ENCODE measurements at places on chromosomes 5 and 9.

- DNase-seq, result no peak
Observed at GRCh38 chr5:1751026-1751863, 48.4 kb downstream of the MRPL36 start.

DNA sequence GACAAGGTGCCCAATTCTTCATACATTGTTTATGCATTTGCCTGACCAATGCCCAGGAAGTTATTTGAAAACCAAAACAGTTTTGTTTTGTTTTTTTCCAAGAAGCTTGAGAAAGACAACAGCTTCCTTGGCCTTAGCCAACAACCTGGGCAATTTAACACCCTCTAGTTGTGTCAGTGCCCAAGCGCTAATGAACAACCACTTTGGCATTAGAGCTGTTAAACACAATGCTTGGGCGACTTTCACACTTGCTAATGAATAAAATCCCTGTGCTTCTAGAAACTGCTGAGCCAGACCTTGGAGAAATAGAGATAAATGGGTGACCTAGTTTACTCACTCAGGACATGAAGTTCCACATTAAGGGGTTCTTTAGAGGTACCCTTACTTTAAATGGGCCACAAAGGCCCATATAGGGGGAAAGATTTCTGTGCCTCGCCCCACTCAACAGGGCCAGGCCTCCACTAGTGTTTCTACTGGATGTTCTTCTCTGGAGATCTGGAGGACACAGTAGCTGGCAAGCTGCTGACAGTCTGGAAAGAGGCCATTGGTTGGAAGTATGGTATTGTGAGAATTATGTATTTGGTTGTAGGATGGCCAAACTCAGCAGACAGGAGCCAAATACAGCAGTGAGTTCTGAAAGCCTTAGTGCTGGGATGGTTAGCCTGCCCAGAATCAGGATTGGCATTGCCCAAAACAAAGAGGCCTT is 179.8 kb downstream of the DOCK8 start:
- DNase-seq, result no peak

- DNase-seq, result no peak
Observed at GRCh38 chr5:45484781-45485180, 211.4 kb downstream of the HCN1 start.

DNA sequence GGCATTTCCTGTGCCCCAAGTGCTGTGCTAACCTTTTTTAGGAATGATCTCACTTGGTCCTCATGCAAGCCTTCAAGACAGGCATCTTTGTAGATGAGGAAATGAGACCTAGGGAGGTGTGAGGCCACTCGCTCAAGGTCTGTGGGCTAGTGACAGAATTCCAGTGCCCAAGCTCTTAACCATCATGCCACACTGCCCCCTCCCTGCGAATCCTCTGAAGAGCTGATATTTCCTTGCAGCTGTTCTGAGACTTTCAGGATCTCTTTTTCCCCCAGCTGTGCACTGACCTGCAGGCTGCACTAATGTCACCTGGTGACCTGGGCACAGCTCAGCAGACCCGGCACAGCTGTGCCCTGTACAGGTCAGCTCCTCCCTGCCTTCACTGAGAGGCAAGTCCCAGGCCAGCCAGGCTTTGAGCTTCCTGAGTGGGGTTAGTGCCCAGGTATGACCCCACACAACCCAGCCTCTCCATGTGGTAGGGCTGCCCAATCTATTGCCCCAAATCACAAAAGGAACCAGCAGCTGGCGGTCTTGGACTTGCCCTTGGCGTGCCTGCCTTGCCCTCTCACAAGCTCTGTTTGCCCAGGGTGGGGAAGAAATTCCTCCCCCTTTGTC is 32.7 kb downstream of the MORN5 start:
- no peak for DNase-seq

- DNase-seq, result no peak
Observed at GRCh38 chr9:124008694-124009530, 2.7 kb upstream of the LHX2 start.

DNA sequence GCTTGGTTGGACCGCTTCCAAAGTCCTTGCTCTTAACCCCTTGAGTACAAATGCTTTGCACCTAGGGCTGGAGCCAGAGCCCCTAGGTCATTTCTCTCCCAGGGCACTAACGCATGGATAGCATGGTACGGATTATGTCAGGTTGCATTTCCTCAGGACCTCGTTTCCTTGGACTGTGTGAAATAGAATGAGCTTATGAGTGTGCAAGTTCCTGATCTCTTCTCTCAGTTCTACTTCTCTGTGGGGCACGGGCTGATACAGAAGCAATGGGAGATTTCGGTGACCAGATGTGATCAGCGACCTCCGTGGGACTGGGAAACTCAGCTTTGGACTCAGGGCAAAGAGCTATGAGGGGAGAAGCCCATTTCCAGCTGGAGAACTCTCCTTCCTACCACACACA is 14.2 kb downstream of the SPARC start:
- DNase-seq, result no peak

GRCh38 chr5:95350631-95351030 is 40.5 kb upstream of the FAM81B start:
- no peak for DNase-seq

GRCh38 chr9:3948826-3949556 is 350.9 kb downstream of the GLIS3 start:
- peak; percentile 34 for DNase-seq

GRCh38 chr9:98867429-98868168 is 60.1 kb downstream of the GALNT12 start:
- DNase-seq, result peak; percentile 89

DNA sequence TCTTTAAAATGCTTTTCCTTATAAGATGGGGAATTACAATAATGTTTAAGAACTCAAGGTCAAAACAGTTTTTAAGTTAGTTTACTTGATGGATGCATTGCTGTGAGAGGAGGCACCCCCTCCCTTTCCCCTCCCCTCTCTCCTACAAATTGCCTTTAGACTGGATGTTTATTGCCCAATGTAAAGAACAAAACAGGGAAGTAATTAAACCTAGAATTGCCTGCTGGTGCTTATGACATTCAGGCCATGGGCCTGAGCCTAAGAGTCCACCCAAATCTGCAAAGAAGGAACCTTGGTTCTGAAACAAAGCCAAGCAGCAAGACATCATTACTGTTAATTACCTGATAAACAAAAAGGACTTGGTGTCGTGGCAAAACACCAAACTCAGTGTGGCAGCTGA is 630.3 kb downstream of the ISL1 start:
- no peak for DNase-seq

DNA sequence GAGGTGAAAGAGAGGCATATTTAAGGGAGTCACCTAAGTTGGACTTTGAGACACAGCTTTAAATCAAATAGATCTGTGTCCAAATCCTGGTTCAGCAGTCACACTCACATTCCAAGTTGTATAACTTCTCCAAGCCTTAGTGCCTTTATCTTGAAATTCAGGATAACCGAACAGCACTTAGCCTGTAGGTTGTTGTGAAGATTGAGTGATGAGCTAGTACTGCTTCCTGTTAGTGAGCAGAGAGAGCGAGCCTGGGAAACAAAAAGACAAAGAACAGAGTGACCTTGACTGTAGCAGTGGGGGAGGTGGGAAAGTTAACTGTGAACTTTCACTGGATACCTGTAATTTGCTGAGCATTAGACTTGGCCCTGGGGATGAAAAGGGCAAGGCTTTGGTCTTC is 22.4 kb downstream of the MAML1 start:
- no peak for DNase-seq

GRCh38 chr9:131432050-131432449 is 38.2 kb downstream of the PRRC2B start:
- no peak for DNase-seq

DNA sequence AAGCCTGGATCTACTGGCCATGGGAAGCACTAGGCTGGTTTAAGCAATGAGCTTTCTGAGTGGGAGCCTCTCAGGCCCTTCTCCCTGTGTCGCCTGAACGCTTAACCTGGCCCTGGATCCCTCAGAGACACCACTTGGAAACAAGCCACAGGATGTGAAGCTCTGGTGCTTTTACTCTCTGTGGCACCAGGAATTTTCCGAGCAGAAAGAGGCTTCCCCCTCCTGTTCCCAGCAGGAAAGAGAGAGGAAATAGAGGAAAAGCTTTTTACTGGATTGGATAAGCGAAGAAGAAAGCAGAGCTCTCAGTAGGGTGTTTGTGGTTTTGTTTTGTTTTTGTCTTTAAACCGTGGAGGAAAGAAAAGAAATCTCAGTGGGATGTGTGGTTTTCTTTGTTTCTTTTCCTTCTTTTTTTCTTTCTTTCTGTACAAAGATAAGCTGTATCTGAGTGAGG is 34.5 kb downstream of the COL15A1 start:
- no peak for DNase-seq

DNA sequence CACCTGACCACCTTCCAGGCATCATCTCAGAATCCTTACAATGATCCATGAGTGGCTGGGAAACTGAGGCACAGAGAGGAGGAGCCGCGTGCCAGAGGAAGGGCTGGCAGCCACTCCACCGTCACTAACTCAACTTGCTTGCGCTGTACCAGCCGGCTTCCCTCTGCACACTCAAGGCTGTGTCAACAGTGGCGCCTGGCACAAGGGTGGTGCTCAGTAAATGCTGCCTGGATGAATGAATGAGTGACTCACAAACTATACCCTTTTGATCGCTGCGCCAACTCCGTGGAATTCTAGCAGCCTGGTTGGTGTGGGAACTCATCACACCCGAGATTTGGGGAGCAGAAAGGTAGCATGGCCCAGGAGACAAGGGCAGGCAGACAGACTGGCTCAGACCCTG is 21.9 kb downstream of the PRRX2 start:
- no peak for DNase-seq

GRCh38 chr5:51908215-51908614 is 525.0 kb downstream of the ISL1 start:
- no peak for DNase-seq

- no peak for DNase-seq
Observed at GRCh38 chr5:31283326-31283725, 89.8 kb downstream of the CDH6 start.

DNA sequence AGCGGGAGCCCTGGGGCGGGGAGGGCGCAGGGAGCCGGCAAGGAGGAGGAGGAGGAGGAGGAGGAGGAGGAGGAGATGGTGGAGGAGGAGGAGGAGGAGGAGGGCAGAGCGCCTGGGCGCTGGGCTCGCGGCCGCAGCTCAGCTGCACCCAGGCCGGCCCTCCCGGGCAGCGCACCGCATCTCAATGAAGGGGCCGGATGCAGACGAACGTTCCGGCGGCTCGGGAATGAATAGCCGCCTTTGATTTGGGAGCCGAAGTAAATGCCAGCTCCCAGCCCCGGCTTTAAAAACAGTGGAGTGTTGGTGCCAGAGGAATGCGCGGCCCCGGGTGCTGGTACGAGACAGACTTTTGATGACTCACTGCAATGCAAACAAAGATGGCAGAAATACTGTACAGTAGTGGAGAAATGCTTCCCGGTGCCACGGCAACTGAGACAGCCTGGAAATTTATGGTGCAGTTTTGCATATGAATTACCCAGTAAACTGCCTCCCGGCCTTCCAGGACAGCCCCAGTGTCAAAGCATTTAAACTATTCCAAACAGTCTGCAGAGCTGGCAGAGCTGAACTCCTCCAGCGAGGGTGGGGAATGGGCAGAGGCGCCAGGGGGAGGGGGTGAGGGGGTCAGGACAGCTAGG is 43.1 kb downstream of the NACC2 start:
- DNase-seq, result peak; percentile 95

DNA sequence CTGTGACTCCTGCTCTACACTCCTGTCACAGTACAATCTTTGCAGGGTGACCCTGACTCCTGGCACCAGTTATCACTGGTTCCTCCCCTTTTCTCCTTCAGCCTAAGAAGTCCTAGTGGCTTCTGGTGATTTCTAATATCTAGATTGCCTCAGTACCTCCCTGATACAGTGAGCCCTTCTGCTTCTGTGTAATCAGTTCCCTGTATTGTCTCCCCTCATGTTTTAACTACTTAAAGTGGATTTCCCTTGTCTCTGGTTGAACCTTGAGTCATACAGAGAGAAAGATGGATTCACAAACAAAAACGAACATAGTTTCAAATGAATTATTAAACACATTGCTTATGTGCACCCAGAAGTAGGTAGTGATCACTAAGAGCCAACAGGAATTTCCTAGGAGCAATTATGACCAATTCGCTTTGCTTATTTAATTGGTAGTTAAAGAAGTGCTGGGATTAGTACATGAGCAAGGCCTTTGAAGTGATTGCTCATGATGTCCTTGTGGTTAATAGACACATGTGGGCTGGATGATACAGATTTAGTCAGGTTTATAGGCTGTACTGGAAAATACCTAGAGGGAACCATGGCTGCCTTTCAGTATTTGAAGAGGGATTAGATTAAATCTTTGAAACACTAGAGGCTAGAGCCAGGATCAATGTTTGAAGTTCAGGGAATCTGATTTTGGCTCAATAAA is 145.8 kb upstream of the MEF2C start:
- peak; percentile 5 for DNase-seq

GRCh38 chr9:130770679-130771442 is 64.2 kb upstream of the ABL1 start:
- DNase-seq, result no peak

DNA sequence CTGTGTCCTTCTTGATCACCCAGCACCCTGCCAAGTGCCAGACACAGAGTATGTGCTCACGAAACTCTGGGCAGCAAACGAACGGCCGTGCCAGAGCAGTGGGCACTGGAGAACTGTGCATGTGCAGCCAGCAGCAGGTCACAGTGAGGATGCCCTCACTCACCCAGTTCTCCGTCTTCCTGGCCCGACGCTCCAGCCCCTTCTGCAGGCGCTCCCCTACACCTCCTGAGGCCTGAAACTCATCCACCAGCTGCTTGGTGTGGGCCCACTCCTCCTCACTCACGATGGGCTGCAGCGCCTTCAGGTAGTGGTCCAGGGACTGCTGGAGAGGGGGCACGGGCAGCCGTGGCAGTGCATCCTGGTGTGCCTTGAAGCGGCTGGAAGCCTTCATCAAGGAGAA is 2.9 kb downstream of the CRAT start:
- no peak for DNase-seq

DNA sequence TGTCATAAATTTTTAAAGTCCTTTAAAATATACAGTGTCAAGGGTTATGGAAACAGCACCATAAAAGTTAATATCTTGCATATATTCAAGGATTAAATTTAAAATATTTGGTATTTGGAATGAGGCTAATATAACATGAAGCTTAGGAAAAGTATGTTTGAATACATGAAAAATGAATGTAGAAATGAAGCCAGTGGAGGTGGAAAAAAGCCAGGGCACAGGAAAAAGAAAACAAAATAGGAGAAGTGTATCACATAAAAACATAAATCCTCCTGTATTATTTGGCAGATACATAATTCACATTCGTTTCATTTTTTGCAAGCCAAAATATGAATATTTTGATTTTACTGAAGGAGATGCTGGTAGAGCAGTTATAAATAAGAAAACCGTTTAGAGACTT is 587.0 kb upstream of the ZNF608 start:
- no peak for DNase-seq

- DNase-seq, result no peak
Observed at GRCh38 chr5:32042551-32042961, 131.6 kb downstream of the GOLPH3 start.

- DNase-seq, result no peak
Observed at GRCh38 chr9:86341007-86341491, 13.2 kb downstream of the TUT7 start.

GRCh38 chr5:153352685-153353219 is 137.7 kb upstream of the GRIA1 start:
- DNase-seq, result no peak

DNA sequence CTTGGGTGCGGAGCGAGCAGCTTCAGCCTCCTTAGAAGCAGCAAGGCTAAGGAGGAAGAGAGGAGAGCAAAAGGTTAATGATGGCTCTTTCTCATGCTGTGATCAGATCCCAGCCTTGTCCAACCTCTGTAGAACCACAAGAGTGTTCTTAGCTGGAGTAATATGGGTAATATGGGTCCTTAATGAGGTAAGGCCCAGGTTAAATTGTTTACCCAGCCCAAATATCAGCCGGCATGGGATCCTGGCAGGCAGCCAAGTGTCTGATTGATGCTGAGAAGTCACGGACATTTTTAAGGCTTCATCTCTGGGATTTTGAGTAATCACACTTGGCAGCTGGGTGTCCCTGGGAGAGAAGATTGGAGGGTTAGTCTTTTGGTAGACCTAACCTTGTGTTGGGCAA is 32.3 kb downstream of the GLRA1 start:
- DNase-seq, result no peak
